Mucosa of gallbladder (tissue), 1 donor: ENCODE measurements at places on chromosomes 2 and 18. TPM values are rescaled to one million over a fixed set of nuclear protein-coding genes. Genes with fewer than 3 reads are reported as not detected.
A peak's percentile ranks its signal among the peaks of the same experiment; 100 is the strongest.

The SLC39A6 gene
- total RNA-seq: 35.0 TPM

The GULP1 gene
- 53.4 TPM for total RNA-seq

The TEX44 gene
- total RNA-seq: not detected

The CELF4 gene
- 3.8 TPM for total RNA-seq

The ASIC4 gene
- total RNA-seq: not detected

The STPG4 gene
- total RNA-seq: 0.20 TPM

The OTOS gene
- not detected for total RNA-seq

The DARS1 gene
- 44.6 TPM for total RNA-seq

The CTAGE1 gene
- 0.06 TPM for total RNA-seq

The POTEI gene
- total RNA-seq: 0.03 TPM

The IL36B gene
- total RNA-seq: not detected

The CXCR4 gene
- 61.1 TPM for total RNA-seq

The SNRNP27 gene
- total RNA-seq: 43.4 TPM

GRCh38 chr2:8433390-8433789, 248.5 kb upstream of the ID2 start:
- DNase-seq: no peak

DNA sequence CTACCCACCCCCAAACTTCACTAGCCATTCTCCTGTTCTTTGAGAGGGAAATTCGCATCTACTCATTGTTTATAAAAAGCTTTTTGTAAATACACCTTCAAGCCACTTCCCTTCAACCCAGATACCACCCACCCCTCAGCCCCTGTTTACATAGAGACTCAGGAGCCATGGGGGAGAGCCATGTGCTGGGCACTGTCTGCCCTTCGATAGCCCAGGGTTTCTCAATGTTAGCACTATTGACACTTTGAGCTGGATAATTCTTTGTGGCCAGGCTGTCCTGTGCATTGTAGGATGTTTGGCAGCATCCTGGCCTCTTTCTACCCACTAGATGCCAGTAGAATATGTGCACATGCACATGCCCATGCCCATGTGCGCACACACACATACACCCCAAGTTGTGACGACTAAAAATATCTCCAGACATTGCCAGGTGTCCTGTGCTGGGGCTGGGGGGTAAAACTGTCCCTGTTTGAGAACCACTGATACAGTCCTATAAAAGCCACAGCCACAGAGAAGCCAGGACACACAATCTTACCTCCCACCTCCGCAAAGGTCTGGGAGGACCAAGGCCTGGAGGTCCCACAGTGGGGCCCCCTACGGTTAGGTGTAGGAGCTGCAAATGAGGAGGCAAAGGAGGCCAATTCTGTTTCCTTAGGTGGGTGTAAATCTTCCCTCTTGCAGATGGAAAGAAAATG, 44.5 kb upstream of the ASPRV1 start:
- DNase-seq: no peak

DNA sequence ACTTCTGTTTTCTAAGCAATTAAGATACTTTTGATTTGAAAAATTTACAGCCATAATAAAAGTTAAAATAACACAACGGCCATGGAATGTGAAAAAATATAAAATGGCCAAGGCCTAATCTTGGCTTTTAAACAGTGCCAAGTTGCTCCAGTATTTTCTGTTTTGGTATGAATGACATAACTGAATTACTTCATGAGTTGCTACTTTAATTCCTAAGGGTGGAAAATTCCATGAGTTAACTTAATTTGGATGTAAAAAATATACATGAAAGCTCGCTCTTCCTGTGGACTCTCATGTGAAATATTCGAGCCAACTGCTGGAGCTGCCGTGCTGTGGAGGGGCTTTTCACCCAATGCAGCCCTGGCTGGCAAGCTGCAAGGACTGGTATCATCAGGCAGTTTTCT, 286.0 kb upstream of the CCDC68 start:
- DNase-seq: no peak

- peak; percentile 16 for DNase-seq
Measured at GRCh38 chr2:39851651-39852110, 72.6 kb upstream of the THUMPD2 start.

GRCh38 chr18:55142410-55142809, 183.1 kb upstream of the CCDC68 start:
- DNase-seq: no peak

DNA sequence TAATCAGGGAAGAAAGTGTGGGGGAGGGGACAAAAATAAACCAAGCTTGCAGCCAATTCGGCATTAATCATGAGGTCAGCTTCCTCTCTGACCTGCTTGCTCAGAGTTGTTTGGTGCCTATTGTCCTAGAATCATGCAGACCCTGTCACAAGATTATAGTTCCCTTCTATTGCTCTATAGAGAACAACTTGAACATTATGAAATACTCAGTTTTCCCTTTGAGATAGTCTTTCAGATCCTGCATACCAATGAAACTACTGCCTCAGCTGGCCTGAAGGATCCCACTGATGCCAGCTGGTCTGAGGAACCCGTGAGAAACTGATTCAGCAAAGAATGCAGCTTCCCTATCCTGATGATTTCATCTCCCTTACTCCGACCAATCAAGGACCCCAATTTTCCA, 955 bp upstream of the BBS5 start:
- DNase-seq: no peak

DNA sequence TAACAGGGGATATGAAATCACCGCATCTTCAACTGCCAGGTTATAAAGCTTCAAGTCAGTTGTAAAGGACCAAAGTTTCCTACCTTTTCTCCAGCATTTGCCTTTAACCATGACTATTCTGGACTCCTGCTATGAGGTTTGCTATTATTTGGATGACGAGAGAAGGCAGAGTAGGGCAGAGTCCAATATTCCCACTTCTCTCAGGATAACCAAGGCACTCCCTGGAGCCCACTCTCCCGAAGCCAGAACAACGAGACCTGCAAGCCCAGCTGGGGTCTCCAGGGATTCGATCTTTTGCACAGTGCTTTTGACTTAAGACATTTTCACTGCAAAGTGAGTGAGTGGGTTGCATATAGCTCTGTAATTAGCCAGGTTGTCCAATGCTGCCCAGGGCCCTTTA, 77.1 kb upstream of the ZNF397 start:
- DNase-seq: no peak

DNA sequence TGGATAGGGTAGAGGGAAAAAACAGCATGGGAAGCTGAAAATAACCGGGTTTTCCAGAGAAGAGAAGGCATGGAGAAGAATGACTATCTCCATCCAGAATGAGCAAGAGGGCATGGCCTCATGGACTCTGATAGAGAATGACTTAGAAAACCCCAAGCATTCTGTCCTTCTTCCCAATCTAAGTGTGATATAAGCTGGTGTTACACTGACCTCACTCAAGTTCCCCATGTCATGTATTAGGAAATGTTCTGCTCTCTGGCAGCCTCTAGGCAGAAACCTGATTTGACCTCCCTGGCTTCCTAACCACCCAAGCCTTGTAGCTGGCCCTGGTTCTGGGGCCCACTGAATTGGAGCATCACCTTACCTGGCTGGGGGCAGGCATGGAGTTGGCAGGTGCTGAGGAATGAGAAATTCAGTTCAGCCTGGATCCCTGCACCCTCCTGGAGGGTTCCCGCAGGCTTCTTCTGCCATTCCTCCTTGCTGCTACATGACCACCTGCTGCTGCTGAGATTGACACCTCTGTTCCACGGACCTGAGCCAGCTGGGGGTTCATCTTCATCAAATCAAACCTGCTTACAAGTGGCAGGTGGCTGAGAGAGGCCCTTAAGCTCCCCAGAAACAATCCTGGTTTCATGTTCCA, 5.2 kb upstream of the SIGLEC15 start:
- no peak for DNase-seq

- no peak for DNase-seq
Measured at GRCh38 chr18:70295192-70296188, 6.6 kb downstream of the SOCS6 start.

- no peak for DNase-seq
Measured at GRCh38 chr2:54588244-54588899, 132.2 kb downstream of the SPTBN1 start.

DNA sequence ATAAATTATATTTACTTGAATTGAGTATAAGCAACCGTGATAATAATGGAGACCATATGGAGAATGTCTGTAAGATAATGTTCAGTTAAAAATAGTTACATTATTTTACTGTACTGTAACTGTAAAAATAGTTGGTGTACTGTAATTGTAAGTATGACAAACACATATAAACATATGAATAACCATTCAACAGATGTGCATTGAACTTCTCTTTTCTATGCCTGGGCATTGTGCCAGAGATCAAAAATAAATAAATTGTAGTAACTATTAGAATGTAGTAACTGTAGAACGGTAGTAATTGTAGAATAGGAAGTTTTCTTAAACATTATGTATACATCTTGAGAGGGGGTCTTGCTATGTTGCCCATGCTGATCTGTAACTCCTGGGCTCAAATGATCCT, 287.4 kb upstream of the EPAS1 start:
- DNase-seq: no peak

DNA sequence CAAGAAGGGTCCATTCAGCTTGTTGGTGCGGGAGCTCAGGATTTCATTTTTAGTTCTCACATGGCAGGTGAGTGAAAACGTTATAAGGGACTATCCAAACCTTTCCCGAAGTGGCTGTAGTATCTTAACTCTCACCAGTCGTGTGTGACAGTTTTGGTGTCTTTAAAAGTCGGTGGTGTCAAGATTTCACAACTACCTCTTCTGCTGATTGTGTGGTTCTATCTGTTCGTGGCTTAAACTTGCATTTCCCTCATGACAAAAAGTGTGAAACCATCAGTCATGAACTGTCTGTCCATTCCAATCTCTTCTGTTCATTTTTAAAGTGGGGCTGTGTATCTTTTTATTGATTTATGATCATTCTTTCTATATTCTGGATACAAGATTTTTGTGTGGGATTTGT, 3.8 kb upstream of the AQP12B start:
- DNase-seq: no peak

- DNase-seq: no peak
Measured at GRCh38 chr2:161238265-161238559, 70.0 kb upstream of the PSMD14 start.

DNA sequence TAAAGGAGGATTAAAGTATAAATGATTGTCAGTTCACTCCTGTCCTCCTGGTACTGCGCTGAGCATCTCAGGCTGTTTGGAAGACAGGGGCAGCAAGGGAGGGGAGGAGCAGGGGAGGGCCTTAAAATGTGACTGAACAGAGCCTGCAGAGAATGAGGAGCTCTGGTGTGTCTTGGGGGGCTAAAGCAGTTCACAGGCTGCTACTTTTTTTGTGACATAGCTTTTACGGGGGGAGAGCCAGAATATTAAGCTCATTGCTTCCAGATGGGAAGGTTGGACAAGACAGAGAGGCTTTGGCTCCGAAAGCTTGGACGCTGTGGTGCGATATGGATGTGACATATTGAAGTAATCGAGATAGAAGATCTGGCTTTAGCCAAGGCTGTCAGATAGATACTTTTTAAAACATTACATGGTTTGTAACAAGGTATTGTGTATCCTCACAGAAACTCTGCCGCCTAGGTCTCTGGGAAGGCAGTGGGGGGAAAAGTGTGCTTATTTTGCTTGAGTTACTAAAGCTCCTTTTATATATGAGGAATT, 40.5 kb downstream of the RDH14 start:
- no peak for DNase-seq

DNA sequence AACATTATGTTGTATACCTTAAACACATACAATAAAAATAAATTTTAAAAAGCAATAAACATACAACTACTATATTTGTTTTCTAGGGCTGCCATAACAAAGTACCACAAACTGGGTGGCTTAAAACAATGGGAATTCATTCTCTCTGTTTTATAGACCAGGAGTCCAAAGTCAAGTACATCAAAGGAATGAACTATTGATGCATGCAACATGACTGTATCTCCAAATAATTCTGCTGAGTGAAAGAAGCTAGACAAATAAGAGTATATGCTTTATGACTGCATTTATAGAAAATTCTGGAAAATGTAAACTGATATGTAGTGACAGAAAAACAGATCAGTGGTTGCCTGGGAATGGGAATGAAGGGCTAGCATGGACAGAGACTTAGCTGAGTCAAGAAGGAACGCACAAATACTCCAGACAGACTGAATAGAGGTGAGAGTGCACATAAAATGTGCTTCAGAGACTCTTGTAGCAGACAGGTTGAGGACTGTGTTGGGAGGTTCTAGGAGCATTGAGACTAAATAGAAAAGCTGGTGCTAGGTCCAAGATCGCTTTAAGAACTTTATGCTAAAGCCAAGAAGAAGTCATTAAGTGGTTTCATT, 11.0 kb upstream of the PLA2R1 start:
- no peak for DNase-seq

GRCh38 chr2:134327367-134327766, 73.5 kb downstream of the MGAT5 start:
- no peak for DNase-seq

GRCh38 chr18:25467226-25467987, 115.4 kb upstream of the ZNF521 start:
- no peak for DNase-seq

GRCh38 chr2:188293601-188294351, 2.1 kb downstream of the GULP1 start:
- DNase-seq: peak; percentile 80

GRCh38 chr2:55843096-55843993, 80.2 kb downstream of the EFEMP1 start:
- peak; percentile 30 for DNase-seq

- no peak for DNase-seq
Measured at GRCh38 chr18:79828258-79828657, 30.5 kb downstream of the KCNG2 start.

GRCh38 chr2:54968561-54969218, 81.6 kb downstream of the RTN4 start:
- DNase-seq: no peak

GRCh38 chr2:28252311-28252710, 140.3 kb upstream of the FOSL2 start:
- DNase-seq: no peak

DNA sequence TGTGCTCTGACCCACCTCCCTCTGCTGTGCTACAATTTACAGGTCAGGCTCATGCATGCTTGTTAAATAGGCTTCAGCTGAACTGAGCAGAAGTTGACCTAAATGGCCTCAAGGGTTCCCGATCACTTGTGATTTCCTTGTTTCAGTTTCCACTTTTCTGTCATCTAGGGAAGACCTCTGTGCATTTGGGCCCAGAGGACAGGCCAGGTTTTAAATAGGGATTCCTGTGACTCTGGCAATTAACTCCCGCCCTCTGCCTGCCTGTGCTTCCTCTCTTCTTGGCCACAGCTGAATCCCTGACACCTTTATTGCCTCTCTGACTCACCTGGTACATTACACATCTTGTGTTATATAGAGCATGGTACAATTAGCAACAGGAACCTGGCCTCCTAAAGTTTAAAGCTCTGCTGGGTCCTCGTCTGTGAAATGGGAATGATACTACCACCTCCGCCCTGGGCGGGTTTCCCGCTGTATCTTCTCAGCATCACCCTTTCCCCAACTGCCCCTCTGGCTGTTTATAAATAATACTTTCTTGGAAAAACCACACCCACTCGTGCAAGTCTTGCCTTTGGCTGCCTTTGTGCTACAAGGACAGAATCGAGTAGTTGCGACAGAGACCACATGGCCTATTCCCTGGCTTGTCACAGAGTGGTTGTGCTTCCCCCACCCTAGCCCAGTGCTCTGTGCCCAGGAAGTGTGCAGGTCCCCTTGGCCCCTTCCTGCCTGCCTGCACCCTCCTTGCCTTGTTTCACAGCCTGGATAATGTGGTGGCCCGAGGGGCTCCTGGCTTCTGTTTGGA, 7.9 kb downstream of the CABLES1 start:
- peak; percentile 19 for DNase-seq
